ENCODE measurements at places on chromosomes 3 and 15. TPM values are rescaled to one million over a fixed set of nuclear protein-coding genes. Genes with fewer than 3 reads are reported as not detected.

The THRB gene
- 29.5 TPM for total RNA-seq

- H3K27me3 ChIP-seq: no peaks in the 10 kb centered on the region
- peak; percentile 68 for DNase-seq
- no peaks in the 10 kb centered on the region for H3K36me3 ChIP-seq
These were observed at the start of gene PLCH1 for GRCh38 chr3:155744626-155745324. Gene PLCH1 (minus strand): TSS chr3:155745071. CDS start chr3:155704224, 40,847 bp downstream.

The ZNF80 gene
- not detected for total RNA-seq

The LRRC34 gene
- total RNA-seq: 0.63 TPM

The ROPN1B gene
- total RNA-seq: 0.65 TPM

The GOLGA6C gene
- total RNA-seq: 0.22 TPM

- H3K36me3 ChIP-seq: no peaks in the 10 kb centered on the region
- H3K4me3 ChIP-seq: no peak overlapping the region
- no peaks in the 10 kb centered on the region for H3K4me1 ChIP-seq
- no peak overlapping the region for H3K27ac ChIP-seq
- no peak for DNase-seq
These were observed 69.9 kb downstream of the IGF2BP2 start for GRCh38 chr3:185754920-185755319.

The DNAJC17 gene
- total RNA-seq: 7.8 TPM

Data from right lobe of liver (tissue), 6 donors.